T-helper 9 cell (primary cell): ENCODE measurements at places on chromosomes 2 and 18.

- DNase-seq: no peak
These were observed 736.8 kb upstream of the SALL3 start for GRCh38 chr18:78242806-78243205.

GRCh38 chr2:238459081-238459629, 32.4 kb downstream of the ASB1 start:
- no peak for DNase-seq

GRCh38 chr2:36270758-36271157, 84.8 kb upstream of the CRIM1 start:
- no peak for DNase-seq

GRCh38 chr2:168613551-168613950, 157.5 kb downstream of the CERS6 start:
- no peak for DNase-seq

GRCh38 chr2:62038975-62039771, 133.7 kb downstream of the COMMD1 start:
- DNase-seq: no peak

- DNase-seq: no peak
These were observed 217.7 kb downstream of the AGAP1 start for GRCh38 chr2:235711527-235711926.

GRCh38 chr18:74742573-74743243, 145.0 kb downstream of the ZNF407 start:
- DNase-seq: no peak

GRCh38 chr2:61679096-61679495, 140.9 kb upstream of the XPO1 start:
- no peak for DNase-seq

DNA sequence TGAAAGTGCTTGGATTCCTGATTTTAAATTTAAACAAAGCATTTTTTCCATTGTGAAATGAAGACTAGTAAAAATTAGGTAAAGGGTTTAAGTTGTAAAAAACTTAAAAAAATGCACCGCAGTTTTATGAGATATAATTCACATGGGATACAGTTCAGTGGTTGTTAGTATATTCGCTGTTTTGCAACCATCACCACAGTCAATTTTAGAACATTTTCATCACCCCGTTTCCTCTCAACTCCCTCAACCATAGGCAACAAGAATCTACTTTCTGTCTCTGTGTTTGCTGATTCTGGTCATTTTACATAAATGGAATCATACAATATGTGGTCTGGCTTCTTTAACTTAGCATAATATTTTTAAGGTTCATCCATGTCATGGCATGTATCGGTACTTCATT, 4.0 kb downstream of the DGKD start:
- no peak for DNase-seq

DNA sequence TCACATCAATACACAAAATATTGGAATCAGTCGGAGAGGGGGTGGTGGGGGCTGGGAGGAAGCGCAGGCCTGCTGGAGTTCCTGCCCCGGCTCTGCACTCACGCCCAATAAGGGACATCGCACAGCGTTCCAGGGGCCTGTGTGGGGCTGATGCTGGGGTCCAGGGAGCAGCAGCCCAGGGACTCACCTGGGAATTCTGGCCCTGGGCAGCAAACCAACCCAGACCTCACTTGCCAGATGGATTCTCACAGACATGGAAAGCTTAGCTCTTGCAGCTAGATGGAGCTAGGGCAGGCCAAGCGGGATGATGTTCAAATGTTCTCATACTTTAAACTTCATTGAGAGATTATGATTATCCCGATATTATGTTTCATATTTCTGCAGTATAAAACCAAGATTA, 266.6 kb upstream of the TANK start:
- DNase-seq: no peak

DNA sequence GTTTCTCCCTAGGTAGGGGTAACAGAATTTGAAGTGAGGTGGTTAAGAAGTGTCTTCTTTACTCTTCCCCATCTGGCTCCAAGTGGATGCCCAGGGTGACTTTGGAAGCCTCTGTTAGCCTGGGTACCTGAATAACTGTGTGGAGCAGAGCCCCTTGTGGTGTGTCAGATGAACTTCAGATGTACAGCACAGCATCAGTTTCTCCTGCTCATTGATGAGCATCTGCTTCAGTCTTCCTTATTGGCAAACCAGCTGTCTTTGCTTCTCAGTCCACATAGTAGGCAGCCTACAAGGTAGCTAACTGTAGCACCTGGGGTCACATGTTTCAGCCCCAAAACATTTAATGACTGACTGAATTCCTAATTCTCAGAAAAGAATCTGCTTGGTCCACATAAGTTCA, 56.2 kb upstream of the ATP8B1 start:
- DNase-seq: no peak

DNA sequence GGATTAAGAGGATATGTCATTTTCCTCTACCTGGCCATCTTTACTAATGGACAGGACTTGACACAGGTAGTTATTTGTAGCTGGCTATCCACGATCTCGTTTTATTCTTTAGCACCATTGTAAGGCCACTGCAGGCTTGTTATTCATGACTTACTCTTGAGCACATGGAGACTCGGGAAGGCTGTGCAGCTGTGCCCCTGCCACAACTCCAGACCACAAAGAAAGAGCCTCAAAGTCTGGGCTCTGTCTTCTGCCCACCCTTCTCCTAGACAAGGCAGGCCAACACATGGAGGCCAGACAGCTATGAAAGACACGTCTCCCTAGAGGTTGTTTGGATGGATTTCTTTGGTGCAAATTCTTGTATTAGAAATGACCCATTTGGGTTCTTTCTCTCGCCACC, 133.8 kb downstream of the NAPG start:
- DNase-seq: no peak

DNA sequence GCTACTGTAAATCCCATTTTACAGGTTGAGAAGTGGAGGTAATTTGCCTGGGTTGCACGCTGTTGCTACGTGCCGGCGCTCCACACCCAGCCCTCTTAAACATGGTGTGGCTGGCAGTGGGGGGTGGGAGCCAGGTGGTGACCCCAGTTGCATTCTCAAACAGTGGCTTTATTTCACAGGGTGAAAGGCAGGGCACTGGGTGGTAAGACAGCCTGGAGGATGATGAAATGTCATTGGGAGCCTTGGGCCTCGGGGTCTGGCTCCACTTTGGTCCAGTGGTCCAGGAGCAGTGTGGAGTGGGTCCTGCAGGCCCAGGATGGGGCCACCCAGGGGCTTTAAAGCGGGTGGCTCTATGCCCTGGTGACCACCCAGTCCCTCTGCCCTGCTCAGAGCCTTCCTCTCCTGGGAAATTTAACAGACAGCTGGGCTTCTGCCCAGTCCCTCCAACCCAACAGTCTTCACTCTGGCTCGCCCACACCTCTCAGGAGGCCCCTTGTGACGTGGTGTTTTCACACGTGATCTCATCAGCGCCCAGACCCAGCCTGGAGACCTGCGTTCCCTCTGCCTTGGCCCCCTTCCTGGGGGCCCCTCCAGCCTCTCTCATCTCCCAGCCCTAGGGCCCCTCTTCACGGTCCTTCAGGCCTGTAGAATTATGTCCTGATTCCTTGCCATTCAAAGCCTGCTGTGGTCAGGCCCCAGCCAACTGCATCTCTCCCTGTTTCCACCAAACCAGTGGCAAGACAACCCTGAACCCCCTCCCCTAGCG, 92.5 kb downstream of the INHBB start:
- DNase-seq: no peak

DNA sequence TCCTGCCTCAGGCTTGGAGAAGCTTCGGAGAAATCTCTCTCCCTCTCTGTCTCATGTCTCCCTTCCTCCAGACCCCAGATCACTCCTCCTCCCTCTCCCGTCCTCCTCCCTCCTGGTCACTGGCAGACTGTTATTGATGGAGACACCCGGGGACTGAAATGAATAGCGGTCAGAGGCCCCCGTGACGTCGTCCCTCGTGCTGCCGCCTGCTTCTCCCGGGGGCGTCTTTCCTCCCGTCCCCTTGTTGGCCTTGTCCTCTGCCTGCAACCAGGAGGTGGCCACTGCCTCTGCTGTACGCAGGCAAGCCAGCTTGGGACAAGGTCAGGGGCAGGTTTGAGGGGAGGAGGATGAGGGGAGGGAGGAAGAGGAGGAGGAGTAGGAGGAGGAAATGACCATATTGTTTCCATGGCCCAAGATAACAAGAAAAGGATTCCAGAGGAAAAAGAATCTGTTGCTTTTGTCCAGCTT, 78.2 kb downstream of the CELF4 start:
- no peak for DNase-seq
